ENCODE measurements at places on chromosomes 1 and 21. TPM values are rescaled to one million over a fixed set of nuclear protein-coding genes. Genes with fewer than 3 reads are reported as not detected.
A peak's percentile ranks its signal among the peaks of the same experiment; 100 is the strongest.

DNA sequence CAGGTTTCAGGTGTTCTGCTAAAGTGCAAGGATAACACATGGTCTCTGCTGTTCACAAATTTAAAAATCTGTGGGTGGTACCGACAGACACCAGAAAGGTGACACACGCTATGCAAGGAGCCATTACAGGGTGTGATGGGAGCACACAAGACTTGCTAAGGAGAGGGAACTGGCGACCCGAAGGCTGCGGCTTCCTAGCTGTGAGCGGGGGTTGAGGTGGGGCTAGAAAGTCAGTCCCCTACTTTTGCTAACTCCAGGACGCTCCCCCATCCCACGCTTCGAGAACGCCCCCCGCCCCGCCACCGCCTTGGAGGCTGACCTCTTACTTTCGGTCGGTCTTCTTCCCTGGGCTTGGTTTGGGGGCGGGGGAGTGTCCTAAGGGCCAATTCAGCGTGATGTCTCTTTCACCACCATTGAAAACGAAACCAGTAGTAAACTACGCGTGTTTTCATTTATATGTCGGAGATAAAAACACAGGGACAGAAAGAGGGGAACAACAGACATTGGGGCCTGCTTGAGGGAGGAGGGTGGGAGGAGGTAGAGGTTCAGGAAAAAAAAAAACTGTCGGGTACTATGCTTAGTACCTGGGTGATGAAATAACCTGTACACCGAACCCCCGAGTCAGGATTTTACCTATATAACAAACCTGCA is 1.1 kb downstream of the CKS1B start:
- no peaks in the 10 kb centered on the region for H3K27me3 ChIP-seq
- no peak overlapping the region for H3K27ac ChIP-seq
- H3K36me3 ChIP-seq: peaks cover 36% of the 10 kb centered on the region
- DNase-seq: peak; percentile 71

- no peak for DNase-seq
- H3K27me3 ChIP-seq: no peaks in the 10 kb centered on the region
- H3K36me3 ChIP-seq: peaks cover 5% of the 10 kb centered on the region
- H3K4me3 ChIP-seq: no peak overlapping the region
Measured at GRCh38 chr1:151680826-151681225, 35.8 kb downstream of the CELF3 start.

DNA sequence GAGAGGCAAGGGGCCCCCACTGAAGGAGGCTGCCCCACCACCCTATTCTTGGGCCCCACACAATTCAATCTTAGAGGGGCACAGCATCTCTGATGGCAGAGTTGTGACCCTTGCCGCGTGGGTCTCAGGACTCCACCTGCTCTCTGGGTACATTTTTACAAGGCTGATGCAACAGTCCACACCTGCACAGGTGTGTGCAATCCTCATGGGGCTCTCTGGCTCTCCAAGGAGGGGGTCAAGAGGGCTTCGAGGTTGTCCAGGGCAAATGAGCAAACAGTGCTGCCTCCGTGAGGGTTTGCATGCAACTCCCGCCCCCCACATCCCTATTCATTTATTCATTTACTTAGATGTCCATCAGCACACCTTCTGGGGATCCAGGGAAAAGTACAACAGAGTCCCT is 81.6 kb upstream of the IFFO2 start:
- H3K4me3 ChIP-seq: no peak overlapping the region
- H3K27me3 ChIP-seq: peaks cover 16% of the 10 kb centered on the region
- no peak overlapping the region for H3K27ac ChIP-seq
- no peaks in the 10 kb centered on the region for H3K4me1 ChIP-seq

GRCh38 chr1:6347641-6348487 is 45.7 kb downstream of the ACOT7 start:
- peaks cover 8% of the 10 kb centered on the region for H3K36me3 ChIP-seq
- peak overlapping the region; percentile 89 for H3K27ac ChIP-seq

- no peak overlapping the region for H3K4me3 ChIP-seq
- H3K27ac ChIP-seq: no peak overlapping the region
- no peaks in the 10 kb centered on the region for H3K36me3 ChIP-seq
- H3K27me3 ChIP-seq: peaks cover 33% of the 10 kb centered on the region
- no peak for DNase-seq
- H3K4me1 ChIP-seq: no peaks in the 10 kb centered on the region
Measured at GRCh38 chr1:43518935-43519686, 11.6 kb upstream of the PTPRF start.

- no peak overlapping the region for H3K27ac ChIP-seq
- H3K4me3 ChIP-seq: no peak overlapping the region
- H3K36me3 ChIP-seq: no peaks in the 10 kb centered on the region
- no peaks in the 10 kb centered on the region for H3K27me3 ChIP-seq
Measured at GRCh38 chr1:86069757-86070145, 86.8 kb downstream of the COL24A1 start.

- H3K27ac ChIP-seq: peak overlapping the region; percentile 89
- H3K4me1 ChIP-seq: peaks cover 68% of the 10 kb centered on the region
- H3K36me3 ChIP-seq: peaks cover 50% of the 10 kb centered on the region
- H3K4me3 ChIP-seq: peak overlapping the region; percentile 77
Measured at GRCh38 chr1:167456524-167456923, 61.8 kb downstream of the CD247 start.

- H3K27me3 ChIP-seq: no peaks in the 10 kb centered on the region
- no peaks in the 10 kb centered on the region for H3K36me3 ChIP-seq
- no peak overlapping the region for H3K4me3 ChIP-seq
- no peak for DNase-seq
- no peak overlapping the region for H3K27ac ChIP-seq
Measured at GRCh38 chr1:190212450-190212849, 265.2 kb downstream of the BRINP3 start.

GRCh38 chr21:17796037-17796403 is 23.1 kb downstream of the C21orf91 start:
- no peak overlapping the region for H3K4me3 ChIP-seq
- peaks cover 52% of the 10 kb centered on the region for H3K36me3 ChIP-seq
- H3K4me1 ChIP-seq: peaks cover 57% of the 10 kb centered on the region
- H3K27me3 ChIP-seq: no peaks in the 10 kb centered on the region
- no peak for DNase-seq

- H3K27ac ChIP-seq: no peak overlapping the region
- H3K27me3 ChIP-seq: peaks cover 29% of the 10 kb centered on the region
- H3K4me3 ChIP-seq: no peak overlapping the region
- peaks cover 9% of the 10 kb centered on the region for H3K4me1 ChIP-seq
Measured at GRCh38 chr1:15214527-15214926, 32.5 kb upstream of the FHAD1 start.

DNA sequence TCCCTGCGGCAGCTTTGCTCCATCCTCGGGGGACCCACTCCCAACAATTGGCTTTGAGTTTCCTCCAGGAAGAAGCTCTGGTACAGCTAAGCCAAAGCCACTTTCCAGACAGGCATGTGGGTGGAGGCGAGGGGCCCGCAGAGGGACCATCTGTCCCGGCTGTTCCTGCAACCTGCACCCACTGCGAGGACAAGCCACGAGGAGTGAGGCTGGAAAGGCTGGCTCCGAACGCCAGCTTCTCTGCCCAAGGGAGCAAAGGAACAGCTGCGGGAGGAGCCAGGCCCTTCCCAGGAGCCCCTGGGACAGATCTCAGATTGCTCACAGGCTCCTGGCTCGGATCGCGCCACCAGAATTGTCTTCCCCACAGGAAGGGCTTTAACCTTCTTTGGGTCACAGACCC is 28.3 kb upstream of the PEF1 start:
- no peak overlapping the region for H3K27ac ChIP-seq
- H3K4me1 ChIP-seq: peaks cover 5% of the 10 kb centered on the region
- no peak overlapping the region for H3K4me3 ChIP-seq
- no peak for DNase-seq
- peaks cover 18% of the 10 kb centered on the region for H3K27me3 ChIP-seq

DNA sequence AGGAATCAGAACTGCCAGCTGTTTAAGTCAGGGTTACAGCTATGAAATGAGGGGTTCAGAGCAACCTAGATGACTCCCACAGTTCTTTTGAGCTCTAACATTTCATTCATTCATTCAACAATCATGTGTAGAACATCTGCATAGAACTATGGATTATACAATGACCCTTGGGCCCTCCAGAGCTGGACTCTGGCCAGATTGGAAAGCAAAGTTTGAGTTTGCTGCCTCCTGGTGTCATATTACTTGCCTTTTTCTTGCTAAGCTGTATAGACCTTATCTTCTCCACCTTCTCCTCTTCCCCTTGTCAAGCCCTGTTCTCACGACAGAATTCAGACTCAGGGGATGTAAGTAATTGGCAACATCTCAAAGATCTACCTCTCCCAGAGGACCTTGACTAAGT is 4.0 kb downstream of the CASQ2 start:
- peaks cover 9% of the 10 kb centered on the region for H3K27me3 ChIP-seq
- H3K36me3 ChIP-seq: no peaks in the 10 kb centered on the region
- DNase-seq: no peak

Gene REN
- total RNA-seq: not detected

Gene TEX38
- total RNA-seq: not detected

Gene PRDX6
- 110 TPM for total RNA-seq

Gene HES5
- total RNA-seq: not detected

Measured in activated CD4-positive, alpha-beta T cell treated with anti-CD3 and anti-CD28 coated beads, Interleukin-2, amount 10 ng/mL, durations not matched to agents 7 days and 5 days (primary cell).